Cerebellum (tissue), 4 donors: ENCODE measurements at places on chromosomes 7 and 10. TPM values are rescaled to one million over a fixed set of nuclear protein-coding genes. Genes with fewer than 3 reads are reported as not detected.

RHOBTB1 gene
- 26.4 TPM for total RNA-seq

PLCE1 gene
- 15.0 TPM for total RNA-seq

GJD4 gene
- total RNA-seq: not detected

ST8SIA6 gene
- 5.2 TPM for total RNA-seq

NME8 gene
- total RNA-seq: not detected

TMEM140 gene
- 0.18 TPM for total RNA-seq

CYP3A4 gene
- total RNA-seq: not detected

WEE2 gene
- 0.45 TPM for total RNA-seq

CRHR2 gene
- 0.27 TPM for total RNA-seq

CUTC gene
- total RNA-seq: 8.2 TPM

ARHGAP19 gene
- total RNA-seq: 14.1 TPM

GLI3 gene
- total RNA-seq: 11.6 TPM

HABP2 gene
- not detected for total RNA-seq

BLNK gene
- 0.27 TPM for total RNA-seq

MAGI2 gene
- total RNA-seq: 101 TPM

C10orf105 gene
- total RNA-seq: 1.00 TPM
